ENCODE measurements at places on chromosomes 2 and 18.

DNA sequence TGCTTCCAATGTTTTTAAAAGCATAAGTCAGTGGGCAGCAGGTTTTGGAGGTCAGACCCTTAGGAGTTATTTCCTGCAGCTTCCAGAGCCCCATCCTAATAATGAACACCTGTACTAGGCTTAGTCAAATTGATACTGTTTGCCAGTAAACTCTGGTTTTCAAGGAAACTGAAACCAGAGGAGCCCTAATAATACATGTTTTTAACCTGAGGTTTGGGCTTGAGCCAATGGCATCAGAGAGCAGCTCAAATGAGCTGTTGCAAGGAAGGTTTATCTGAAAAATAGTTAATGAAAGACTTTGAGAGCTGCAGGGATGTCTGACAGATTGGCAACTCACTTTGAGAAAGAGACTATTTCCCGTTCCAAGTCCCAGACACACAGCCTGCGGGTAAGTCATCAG lies 54.6 kb downstream of the DCC start:
- no peak for DNase-seq

DNA sequence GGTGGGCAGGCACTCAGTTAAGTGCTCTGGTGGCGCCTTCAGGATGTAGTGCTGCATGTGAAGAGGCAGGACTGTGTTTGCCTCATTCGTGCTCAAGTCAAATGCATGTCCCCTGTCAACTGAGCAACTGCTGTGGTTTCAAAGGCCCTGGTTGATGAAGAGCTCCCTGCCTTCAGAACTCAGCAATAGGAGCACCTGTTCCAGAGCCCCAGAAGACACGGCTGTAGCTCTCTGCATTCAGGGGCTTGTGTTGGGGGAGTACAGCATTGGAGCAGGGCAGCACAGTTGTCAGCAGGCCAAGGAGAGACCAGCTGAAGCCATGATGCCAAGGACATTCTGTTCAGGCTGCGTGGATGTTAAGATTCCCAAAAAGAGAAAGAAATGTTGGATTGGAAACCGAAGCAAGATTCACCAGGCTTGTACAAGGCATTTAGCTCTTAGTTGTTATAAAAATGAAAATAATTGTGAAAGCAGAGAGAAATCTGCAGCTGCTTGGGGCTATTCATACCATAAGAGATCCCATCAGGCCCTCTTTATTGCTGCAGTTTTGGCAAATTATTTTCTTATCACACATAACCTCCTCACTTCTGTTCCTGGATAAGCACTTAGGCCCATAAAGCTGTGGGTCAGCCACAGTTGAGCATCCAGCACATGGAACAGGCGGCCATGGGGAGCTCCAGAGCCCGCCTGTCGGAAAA lies 252.4 kb upstream of the ZNF521 start:
- no peak for DNase-seq

DNA sequence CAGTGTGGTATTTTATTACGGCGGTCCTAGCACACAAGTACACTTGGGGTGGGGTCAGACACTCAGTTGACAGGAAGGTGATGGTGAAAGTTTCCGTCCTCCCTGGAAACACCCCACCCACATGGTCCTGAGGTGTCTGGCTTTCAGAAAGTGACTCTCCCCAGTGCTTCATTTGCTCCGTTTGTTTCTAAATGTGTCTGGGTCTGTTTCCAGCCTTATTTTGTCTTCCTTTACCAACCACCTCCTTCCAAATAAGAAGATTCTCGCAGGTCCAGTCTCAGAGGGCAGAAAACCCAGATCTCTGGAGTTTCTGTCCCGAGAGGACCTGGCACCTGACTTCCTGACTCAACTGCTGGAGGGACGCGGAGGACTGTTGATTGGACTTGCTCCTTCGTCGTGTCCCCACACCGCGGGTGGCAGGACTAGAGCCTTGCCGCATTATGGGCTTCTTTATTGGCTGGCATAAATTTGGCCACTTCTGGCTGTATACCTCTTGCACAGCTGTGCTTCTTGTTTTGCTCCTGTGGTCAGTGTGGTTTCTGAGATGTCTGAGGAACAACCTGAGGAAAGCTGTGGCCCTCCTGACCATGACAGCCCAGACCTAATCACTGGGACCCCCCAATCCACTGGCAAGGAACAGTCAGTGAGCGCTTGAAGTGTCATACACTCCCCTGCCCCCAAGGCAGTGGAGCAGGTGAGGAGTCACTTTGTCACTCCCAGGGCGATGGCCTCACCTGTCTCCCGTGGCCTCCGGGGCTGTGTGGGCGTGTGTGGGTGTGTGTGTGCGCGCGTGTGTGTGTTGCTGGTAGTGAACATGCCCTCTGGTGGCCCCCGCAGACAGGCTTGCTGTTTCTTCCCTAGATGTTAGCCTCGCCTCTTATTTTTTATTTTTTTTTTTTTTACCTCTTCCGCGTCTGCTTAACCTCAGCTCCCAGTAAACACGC lies 45.6 kb downstream of the MEX3C start:
- no peak for DNase-seq

DNA sequence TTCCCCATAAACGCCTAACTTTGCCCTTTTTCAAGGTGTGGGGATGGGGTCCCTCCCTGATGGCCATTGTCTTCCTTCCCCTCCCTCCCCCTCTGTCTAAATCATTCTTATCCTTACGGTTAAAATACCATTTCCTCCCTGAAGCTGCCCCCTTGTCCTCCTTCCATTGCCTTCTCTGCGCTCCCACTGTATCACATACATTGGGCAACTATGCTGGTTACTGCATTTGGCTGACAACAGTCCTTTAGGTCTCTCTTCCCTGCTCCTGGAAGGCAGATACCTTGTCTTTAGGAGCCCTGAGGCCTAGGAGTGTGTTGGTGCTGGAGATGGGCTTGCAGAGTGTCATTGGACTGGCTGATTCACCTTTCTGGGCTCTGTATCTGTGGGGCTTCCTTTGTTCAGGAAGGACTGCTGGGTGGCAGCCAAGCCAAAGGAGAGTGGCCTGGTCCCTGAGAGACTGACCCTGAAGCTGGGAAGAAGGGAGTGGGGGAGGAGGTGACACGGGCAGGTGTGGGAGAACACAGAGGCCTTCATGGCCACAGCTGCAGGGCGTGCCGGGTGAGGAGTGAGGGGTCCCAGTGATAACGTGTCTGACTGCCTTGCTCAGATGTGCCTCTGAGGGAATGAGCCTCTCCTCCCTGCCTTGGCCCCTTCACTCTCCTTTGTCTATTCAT lies 2.2 kb downstream of the WNT6 start:
- DNase-seq = no peak

DNA sequence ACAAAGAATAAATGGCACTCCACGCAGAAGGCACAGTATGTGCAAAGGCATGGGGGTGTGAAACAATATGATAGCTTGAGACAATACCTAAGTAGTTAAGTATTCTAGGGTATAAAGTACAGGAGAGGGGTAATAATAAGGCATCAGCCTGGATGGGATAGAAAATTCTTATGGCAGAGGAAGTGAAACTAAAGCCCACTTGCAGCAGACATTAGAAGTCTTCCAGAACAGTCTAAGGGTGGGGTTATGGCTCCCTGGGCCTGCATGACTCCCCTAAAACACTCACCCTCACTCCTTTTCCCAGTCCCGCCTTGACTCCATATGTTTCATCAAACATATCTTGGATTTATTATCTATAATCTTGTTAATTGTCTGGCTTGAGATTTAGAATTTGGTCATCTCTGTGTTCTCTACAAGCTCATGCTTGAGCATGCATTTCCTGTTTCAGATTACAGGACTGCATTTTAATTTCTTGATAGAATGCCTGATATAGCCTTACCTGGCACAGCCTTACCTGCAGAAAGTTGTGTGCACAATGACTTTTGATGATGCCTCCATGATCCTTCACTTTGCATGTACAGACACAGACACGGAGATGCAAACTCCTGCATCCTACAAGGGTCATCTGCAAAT lies 28.5 kb upstream of the TMBIM1 start:
- DNase-seq = no peak

DNA sequence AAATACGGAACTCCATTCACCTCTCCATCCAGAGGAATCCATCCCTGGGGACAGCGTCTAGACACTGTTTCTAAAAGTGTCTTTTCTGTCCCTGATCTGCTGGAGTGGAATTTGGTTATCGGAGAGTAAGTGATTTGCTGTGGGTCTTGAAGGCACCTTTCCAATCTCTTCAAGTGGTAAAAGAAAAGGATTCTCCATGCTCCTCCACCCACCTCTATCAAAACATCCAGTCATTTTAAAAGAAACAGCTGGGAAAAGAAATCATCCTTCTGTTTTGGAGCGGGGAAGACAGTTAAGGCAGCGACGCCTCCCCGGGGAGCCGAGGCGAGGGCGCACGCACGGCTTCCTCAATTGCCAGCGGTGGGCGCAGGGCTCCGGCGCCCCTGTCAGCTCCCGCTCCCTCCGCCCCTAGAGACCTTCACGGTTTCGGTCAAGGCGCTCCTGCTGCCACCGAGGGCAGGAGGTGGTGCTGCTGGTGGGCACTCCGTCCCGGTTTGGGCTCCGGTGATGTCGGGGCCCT lies 547 bp downstream of the SLC35F5 start:
- DNase-seq = no peak

GRCh38 chr18:72206814-72207213 lies 337.3 kb downstream of the CBLN2 start:
- DNase-seq = no peak

DNA sequence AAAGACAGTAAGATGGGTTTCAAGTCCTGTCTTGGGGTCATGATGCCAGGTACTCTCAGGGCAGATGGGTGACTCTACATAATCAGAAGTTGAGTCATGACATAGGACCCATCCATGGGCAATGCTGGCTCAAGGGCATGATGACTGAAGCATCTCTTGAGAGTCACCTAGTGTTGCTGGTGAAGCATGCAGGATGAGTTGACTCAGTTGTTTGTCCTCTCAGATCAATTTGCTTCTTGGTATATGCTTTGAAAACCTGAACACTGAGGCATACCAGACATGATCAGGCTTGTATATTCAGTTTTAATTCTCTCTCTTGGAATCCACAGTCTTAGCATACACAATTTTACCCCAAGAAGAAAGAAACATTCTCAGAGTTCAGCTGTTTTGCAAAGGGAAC lies 658.9 kb upstream of the NXPH2 start:
- DNase-seq = no peak

DNA sequence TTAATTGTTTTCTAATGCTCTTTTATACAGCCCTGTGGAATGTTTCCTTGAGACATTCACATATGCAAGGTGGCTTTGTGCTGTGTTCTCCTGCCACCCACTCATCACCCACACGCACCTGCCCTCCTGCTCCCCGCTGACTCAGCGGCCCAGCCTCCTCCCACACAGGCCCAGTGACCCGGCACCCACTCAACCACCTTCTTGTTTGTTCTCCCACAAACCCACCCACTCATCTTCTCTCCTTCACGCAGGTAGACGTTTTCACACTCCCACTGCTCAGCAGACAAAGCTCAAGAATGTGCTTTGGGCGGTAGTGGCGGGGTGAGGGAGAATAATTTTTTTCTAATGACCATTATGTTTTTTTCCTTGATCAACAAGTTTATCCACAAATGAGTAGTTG lies 28.6 kb upstream of the NEMP2 start:
- no peak for DNase-seq

GRCh38 chr2:17309741-17310339 lies 208.4 kb downstream of the RAD51AP2 start:
- DNase-seq = peak; percentile 85

GRCh38 chr2:127355407-127356008 lies 32.3 kb downstream of the MAP3K2 start:
- no peak for DNase-seq

DNA sequence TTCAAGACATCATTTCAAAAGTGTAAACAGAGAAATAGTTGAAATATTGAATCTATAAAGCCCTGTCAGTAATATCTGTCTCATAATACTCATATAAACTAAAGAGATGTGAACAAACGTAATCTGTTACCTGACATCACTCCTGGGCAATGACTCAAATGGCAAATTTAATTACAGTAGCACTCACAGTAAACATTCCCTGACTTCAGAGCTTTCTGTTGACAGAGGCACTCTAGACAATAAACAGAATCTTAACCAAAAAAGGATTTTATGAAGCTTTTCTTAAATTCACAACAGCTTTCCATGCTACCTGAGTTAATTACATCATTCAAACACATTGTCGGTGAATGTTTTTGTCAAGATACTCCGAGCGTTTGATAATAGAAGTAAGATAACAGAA lies 128.1 kb upstream of the PDE1A start:
- DNase-seq = peak; percentile 25
